ENCODE measurements at places on chromosomes 3 and 15.

DNA sequence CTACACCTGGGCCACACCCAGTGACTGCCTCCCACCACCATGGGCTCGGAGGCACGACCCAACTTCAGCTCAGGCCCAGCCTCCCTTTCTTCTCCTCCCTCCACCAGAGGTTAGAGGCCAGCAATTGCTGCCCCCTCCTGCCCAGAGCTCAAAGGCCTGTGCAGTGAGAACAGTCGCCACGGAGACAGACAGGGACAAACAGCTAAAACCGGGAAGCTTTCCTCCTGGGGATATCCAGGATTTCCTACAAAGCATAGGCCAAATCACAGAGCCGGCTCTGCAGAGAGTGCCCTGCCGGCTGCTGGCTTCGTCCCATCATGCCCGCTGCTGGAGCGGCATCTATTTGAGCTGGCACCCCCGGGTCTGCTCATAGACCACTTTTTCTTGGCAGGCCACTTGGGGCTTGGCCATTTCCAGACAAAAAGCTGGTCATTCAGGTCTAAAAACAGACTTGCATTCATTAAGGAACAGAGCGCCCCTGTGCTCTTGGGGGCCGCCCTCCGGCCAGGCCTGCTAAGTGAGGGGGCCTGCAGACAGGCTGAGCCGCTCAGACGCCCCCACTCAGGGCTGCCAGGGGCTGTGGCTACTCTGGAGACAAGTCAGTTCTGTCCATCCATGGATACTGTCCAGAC is 17.5 kb downstream of the GRAMD2A start:
- no peak for DNase-seq

GRCh38 chr3:143363276-143363675 is 243.7 kb downstream of the CHST2 start:
- no peak for DNase-seq

DNA sequence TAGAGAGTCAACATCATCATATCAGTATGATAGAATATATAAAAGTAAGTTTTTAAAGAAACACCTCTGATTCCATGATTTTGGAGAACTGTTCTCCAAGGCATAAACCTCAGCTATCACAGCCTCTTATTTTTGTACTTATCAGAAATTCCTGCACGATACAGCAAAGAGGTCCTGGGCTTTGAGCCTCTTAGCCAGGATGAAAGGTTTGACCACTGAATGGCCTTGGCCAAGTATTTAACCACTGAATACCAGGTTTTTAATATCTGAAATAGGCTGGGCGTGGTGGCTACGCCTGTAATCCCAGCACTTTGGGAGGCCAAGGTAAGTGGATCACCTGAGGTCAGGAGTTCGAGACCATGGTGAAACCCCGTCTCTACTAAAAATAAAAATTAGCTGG is 1.9 kb upstream of the FAM174B start:
- no peak for DNase-seq

GRCh38 chr3:8103954-8104353 is 397.7 kb upstream of the LMCD1 start:
- no peak for DNase-seq

DNA sequence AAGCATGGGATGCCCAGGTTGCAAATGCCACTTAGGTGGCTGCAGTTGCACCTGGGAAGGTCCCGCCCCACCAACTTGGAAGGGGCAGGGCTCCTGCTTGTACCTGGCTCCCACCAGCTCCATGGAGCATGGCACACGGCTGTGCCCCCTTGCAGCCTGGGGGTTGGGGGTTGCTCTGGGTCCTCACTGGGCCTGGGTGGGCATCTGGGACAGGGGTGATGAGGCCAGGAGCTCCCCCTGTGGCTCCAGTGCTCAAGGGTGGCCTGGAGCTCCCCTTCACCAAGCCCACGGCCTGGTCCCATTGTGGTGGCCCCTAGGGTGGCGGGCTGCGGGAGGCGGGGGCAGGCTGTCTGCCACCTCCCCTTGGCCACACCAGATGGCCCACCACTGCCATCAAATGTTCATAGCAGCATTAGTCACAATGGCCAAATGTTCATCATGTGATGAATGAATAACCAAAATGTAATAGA is 36.7 kb downstream of the GHSR start:
- DNase-seq: no peak

DNA sequence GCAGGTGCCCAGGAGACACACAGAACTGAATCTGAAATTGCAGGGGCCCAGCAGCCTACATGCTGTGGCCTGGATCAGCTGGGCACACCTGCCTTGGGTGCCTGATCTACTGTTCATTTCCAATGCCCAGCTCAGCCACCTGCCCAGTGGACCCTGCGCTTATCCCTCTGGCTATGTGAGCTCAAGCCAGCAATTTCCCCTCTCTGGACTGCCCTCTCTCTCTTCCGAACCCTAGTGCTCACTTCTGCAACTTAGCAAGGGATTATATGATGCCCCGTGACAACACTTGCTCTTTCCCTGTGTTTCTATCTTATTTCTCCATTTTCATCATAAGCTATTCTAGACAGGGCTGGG is 276.0 kb downstream of the UACA start:
- DNase-seq: no peak

DNA sequence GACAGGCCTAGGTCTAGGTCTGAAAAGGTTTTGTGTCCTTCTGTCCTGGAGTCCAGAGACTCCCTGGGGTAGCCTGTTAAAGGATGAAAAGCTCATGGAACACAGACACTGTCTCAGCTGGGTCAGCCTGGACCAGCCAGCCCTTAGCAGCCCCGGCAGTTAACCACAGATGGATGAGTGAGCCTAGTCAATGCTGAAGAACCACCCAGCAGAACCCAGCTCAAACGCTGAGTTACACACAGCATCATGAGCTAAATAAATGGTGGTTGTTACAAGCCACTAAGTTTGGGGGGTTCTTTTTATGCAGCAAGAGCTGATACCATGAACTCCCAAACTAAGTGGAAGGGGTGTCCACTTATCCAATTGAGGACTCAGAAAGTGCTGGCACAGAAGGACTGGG is 472.8 kb upstream of the PROK2 start:
- no peak for DNase-seq

DNA sequence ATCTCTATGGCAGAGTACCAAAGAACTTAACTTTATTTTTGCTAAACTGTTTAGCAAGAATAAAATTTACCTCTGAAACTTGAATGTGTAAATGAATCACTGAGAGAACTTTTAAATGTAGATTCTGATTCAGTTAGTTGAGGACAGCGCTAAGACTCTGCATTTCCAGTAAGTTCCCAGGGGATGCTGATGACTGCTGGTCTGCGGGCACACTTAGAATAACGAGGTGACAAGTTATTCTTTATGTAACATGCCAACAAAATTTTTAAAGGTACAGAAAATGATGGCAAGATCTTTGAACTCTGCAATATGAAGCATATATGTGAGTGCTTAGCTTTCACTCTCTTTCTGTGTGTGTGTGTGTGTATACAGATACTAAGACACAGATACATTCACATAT is 56.4 kb downstream of the TGFBR2 start:
- no peak for DNase-seq

DNA sequence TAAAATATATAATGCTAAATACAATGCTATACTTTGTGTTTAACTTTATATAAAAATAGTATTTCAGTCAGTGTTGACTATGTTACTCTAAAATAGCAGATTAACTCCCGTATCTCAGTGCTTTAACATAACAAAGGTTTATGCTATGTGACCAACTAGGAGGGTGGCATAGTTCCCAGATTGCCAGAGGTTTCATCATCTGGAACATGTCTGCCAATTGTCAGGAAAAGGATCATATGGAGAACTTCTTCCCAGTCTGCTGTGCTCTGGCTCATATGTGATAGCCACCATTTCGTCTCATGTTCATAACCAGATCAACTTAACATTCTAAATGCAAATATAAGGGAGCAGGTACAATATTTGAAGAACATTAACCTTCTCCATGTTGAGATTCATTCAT is 720.2 kb downstream of the MCTP2 start:
- DNase-seq: no peak
